Activated T-helper 2 cell treated with anti-CD3 and anti-CD28 coated beads, Interferon-gamma antibody, Interleukin-2, Interleukin-4, amounts not matched to agents 10 μg/mL and 5 μg/mL and 100 μg/mL, durations not matched to agents 14 hours and 24 hours and 36 hours (primary cell): ENCODE measurements at places on chromosomes 5 and 9. TPM values are rescaled to one million over a fixed set of nuclear protein-coding genes. Genes with fewer than 3 reads are reported as not detected.

GRCh38 chr9:99464568-99464967 lies 242.5 kb downstream of the SEC61B start:
- no peak for DNase-seq

DNA sequence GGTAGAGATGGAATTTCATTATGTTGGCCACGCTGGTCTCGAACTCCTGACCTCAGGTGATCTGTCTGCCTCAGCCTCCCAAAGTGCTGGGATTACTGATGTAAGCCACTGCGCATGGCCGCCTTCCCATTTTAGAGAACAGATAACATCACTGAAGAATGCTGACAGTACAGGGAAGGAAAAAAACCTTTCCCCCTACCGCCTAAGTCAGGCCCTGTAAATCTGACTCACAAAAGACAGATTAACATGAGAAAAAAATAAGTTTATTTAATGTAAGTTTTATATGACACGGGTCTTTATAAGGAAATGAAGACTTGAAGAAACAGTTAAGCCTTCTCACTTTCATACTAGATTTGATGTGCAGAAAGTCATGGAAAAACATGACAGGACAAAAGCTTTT lies 227.2 kb upstream of the ZNF608 start:
- no peak for DNase-seq

GRCh38 chr5:5314166-5314565 lies 108.3 kb upstream of the ICE1 start:
- DNase-seq = no peak

GRCh38 chr9:130561056-130561455 lies 18.3 kb upstream of the FUBP3 start:
- DNase-seq = no peak

DNA sequence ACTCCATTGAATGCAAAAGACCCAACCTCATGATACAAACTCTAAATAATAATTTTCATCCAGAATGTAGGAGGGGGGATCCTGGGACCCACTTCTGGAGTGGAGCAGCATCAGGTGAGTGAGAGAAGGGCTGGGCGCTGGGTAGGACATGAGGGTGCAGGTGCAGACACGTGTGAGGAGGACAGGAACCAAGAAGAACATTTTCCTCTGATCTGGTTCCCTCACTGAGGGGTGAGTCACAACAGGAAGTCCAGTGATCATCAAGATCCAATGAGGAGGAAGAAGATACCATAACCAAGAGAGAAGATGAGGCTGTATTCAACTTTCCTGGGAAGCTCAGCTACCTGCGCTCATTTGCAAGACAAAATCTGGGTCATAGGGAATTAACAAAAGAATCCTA lies 57.4 kb downstream of the SFXN1 start:
- DNase-seq = no peak

- no peak for DNase-seq
Observed at GRCh38 chr9:134126373-134126772, 9.5 kb upstream of the WDR5 start.

- DNase-seq = no peak
Observed at GRCh38 chr5:34866989-34867471, 28.1 kb downstream of the TTC23L start.

Gene TAF11L11
- total RNA-seq = not detected in 2 replicates

Gene PCDHA6
- not detected in 2 replicates for total RNA-seq

Gene NPR3
- 0.02 TPM in 1 of 2 replicates, not detected in the other for total RNA-seq
